NB4 (cell line): ENCODE measurements at places on chromosomes 5 and 9.

DNA sequence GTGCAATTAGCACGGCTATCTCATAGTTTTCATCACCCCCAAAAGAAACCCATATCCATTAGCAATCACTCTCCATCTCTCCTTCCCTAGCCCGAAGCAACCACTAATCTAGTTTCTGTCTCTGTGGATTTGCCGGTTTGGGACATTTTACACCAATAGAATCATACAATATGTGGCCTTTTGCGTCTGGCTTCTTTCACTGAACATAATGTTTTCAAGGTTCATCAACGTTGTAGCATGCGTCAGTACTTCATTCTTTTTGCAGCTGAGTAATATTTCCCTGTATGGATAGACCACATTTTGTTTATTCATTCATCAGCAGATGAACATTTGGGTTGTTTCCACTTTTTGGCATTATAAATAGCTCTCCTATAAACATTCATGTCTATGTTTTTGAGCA is 75.4 kb upstream of the TBC1D2 start:
- no peak for DNase-seq

- DNase-seq, result no peak
Measured at GRCh38 chr5:166708291-166708690, 1583.2 kb upstream of the WWC1 start.

- DNase-seq, result no peak
Measured at GRCh38 chr9:37976714-37977477, 73.0 kb upstream of the SLC25A51 start.

DNA sequence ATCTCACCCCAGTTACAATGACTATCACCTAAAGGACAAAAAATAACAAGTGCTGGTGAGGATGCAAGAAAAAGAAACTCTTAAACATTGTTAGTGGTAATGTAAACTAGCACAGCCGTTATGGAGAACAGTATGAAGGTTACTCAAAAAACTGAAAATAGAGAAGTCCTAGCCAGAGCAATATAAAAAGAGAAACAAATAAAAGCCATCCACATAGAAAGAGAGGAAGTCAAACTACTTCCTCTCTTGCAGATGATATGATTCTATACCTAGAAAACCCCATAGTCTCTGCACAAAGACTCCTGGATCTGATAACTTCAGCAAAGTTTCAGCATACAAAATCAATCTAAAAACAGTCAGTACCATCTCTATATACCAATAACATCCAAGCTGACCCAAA is 221.5 kb upstream of the FAM174A start:
- DNase-seq, result peak; percentile 15

- no peak for DNase-seq
Measured at GRCh38 chr5:8870959-8871355, 674.9 kb downstream of the SEMA5A start.

- DNase-seq, result no peak
Measured at GRCh38 chr9:22693156-22693555, 246.5 kb downstream of the DMRTA1 start.

- DNase-seq, result no peak
Measured at GRCh38 chr9:132610661-132611060, 28.3 kb downstream of the BARHL1 start.

DNA sequence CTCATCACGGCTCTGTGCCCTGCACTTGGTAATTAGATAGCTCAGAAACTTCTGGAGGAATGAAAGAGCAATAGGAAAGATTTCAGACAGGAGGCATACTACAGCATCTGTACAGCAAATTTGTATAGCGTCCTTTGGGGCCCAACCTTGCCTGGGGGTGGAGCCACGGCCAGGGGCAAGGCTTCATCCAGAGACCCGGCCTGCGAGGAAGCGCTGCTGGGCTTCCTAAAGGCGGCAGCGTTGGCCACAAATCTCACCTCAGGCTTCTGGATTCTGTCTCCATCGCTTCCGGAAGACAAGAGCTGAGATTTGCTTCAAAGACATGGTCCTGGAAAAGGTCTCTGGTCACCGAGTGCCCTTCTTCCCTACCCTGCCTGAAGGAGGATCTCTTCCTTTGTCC is 12.2 kb upstream of the SPATA31D1 start:
- no peak for DNase-seq

- DNase-seq, result peak; percentile 66
Measured at GRCh38 chr9:99303177-99303576, 81.1 kb downstream of the SEC61B start.

DNA sequence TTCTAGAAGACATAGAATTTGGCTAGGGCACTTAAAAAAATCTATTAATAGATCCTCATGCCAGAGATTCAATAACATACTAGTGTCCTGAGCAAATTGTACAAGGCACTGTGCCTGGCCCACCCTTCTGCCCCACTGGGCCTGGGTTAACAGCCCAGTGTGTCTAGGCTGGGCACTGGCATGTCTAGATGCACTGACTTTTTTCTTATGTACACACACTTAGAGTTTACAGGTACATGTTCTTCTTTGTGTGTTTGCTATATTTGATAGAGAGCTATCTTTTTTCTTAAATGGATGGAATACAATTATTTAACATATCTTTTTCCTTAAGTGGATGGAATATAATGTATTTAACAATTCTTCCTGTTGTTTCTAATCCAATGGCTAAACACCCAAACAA is 241.5 kb downstream of the AUH start:
- DNase-seq, result no peak

DNA sequence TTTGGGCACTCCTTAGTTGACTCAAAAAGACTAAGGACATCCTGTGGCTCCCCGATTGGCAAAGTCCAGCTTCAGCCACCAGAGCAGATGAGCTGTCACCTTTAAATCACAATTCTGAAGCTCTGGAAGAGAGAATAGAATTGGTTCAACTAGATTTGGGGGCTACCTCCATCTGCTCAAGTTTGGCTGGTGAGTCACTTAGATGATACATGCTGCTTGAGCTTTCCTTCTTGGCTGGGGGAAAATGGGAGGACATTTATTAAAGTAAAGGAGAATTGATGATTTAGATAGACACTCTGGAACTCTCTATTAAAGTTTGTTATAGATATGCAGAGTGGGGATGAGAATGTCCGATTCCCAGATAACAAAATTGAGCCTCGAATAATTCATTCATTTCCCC is 30.0 kb upstream of the GRIA1 start:
- DNase-seq, result no peak

DNA sequence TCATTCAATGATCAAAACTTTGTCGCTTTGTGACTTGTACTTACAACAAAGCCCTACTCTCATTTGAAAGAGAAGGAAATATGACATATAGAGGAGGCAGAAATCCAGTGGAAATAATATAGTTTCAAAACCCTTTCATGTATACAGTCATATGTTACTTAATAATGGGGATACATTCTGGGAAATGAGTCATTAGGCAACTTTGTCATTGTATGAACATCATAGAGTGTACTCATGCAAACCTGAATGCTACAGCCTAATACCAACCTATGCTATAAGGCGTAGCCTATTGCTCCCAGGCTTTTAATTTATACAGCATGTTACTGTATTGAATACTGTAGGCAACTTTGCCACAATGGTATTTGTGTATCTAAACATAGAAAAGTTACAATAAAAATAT is 69.0 kb upstream of the SMC2 start:
- DNase-seq, result no peak

- no peak for DNase-seq
Measured at GRCh38 chr5:91706785-91707520, 323.8 kb upstream of the ARRDC3 start.

GRCh38 chr5:10832987-10833386 is 72.0 kb upstream of the DAP start:
- DNase-seq, result no peak

- DNase-seq, result no peak
Measured at GRCh38 chr9:125433461-125434011, 171.9 kb downstream of the GAPVD1 start.

GRCh38 chr9:70791936-70792335 is 329.5 kb downstream of the TRPM3 start:
- no peak for DNase-seq

GRCh38 chr5:181219262-181220177 is 3.6 kb upstream of the TRIM41 start:
- no peak for DNase-seq

DNA sequence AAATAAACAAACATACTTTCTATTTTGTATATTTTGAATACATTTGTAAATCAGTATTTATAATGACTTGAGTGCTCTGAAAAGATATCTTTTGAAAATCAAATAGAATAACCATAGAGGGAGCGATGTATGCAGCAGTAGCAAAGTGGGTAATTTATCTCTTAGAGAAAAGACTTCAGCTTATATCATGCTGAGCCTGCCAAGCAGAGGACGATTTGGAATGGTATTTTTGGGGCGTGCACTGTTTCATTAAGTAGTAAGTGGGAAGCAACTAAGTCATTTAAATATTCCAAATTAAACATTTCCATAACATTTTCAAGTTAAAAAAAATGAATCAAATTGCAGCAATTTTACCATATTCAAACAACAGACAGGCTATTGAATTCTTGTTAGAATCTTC is 147.6 kb downstream of the CDH10 start:
- DNase-seq, result no peak

GRCh38 chr9:137423514-137424291 is 510 bp downstream of the NOXA1 start:
- DNase-seq, result peak; percentile 62

GRCh38 chr9:82784589-82784988 is 278.4 kb downstream of the RASEF start:
- no peak for DNase-seq

GRCh38 chr5:179817890-179818745 is 2.6 kb upstream of the SQSTM1 start:
- DNase-seq, result peak; percentile 51

DNA sequence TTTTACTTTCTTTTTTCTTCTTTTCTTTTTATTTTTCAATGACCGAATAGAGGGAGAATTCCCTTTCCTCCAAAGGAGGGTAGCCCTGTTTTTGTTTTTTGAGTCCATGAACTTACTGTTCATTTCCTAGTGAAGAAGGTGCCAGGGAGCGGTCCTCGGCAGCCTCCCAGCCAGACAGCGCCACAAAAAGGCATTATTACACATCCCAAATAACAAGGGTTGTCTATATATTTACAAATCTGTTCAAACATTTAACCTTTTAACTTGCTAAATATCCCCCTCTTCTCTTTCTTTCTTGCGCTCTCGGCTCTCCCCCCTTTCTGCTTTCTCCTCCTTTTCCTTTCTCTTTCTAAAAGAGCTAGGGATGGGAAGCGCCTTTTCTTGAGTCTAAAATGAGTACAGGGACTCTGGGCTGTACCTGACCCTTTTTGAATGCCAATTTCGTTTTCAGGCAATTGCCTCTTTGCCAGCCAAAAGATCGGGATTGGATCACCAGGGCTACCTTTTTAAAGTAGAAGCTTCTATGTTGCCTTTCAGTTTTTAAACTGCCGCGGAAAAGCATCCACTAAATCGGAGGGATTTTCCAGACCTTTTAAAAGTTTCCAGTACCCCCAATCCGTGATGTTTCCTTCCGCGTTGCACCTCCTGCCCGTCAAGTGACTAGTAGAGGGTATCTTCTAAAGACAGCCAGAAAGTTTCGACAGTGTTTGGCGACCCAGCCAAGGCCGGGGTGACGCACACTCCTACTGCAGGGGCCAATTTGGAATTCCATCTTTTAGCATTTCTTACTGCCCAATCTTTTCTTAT is 125.6 kb downstream of the TMEM161B start:
- no peak for DNase-seq

DNA sequence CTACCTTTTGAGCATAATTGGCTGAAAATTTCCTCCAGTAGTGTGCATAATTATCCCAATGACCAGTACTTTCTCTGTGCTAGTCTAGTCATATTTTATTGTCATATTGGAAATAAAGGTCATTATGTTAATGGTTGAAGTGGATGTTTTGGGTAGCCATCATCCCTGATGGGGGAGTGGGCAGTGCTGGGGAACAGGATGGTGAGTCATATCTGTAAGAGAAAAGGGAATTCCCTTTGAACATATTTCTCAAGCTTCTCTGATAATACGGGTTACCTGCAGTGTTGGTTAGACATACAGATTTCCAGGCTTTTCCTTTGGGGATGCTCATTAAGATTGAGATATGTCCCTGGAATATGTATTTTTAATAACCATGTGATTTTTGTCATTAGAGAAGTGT is 33.3 kb upstream of the SPATA31D4 start:
- no peak for DNase-seq

DNA sequence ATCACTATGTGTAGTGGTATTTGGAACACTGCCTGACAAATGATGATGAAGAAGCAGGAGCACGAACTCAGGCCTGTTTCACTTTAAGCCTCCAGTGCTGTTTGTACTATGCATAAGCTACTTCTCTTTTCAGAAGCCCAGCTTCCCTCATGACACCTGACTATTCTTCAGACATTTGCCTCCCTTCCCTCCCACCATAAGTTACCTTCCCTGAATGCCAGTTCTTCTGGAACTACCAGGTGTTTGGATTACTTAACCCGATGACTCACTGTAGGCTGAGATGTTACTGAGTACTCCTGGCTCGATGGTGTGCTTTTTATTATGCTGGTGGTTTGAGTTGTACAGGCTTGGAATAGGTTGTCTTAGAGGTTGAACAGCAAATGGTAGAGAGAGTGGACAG is 180.0 kb downstream of the SPATA31D1 start:
- no peak for DNase-seq

DNA sequence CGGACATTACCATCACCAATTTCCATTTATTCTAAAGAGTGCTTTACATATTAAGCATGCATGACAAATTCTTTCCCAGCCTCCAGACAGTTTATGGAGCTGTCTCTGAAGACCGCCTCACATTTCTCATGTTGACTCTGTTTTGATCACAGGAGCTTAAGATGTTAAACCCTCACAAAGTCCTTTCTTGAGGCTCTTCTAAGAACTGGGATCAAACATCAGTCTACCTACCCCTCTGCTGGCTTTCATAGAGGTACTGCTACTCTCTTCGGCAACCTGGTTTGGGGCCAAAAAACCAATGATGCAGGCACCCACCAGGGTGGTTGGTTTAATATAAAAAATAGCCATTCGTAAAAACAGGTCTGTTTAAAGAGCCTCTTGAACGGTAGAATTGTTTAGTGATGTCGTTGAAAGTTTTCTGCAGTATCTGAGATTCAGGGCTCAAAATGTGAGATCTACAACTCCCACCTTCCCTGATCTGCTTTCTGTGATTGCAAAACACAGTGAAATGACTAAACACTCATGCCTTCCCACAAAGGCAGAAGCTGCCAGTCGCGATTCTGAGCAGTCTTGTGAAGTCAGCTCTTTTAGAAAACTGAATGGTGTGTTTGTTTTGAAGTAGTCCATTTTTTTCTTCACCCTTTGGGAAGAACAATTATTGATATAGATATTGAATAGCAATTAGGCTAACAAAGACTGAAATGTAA is 3.5 kb downstream of the RXFP3 start:
- DNase-seq, result peak; percentile 42

DNA sequence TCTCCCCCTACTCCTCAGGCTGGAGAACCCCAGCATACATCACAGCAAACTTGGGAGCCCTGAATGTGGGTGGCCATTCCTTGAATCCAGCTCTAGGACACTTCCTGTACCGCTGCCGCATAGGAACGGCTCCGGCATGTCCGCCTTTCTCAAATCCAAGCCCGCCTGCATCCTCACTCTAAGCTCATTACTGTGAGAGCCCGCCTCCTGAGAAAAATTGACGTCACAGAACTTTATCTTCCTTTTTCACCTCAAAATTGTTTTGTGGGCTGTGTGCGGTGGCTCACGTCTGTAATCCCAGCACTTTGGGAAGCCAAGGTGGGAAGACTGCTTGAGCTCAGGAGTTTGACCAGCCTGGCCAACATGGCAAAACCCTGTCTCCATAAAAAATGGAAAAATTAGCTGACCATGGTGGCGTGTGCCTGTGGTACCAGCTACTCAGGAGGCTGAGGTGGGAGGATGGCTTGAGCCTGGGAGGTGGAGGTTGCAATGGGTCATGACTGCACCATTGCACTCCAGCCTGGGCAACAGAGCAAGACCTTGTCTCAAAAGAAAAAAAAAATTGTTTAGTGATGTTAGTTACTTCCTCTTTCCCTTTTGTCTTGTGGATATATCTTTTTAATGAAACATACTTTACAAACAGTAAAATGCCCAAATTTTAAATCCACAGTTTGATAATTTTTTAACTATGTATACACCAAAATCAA is 22.8 kb downstream of the RNF44 start:
- no peak for DNase-seq
